Stimulated activated naive CD8-positive, alpha-beta T cell treated with anti-CD3 and anti-CD28 coated beads, Interleukin-15, amount 100 ng/mL, for 72 hours (primary cell): ENCODE measurements at places on chromosomes 5 and 9.

- DNase-seq, result peak; percentile 30
These were observed 5.6 kb upstream of the PURA start for GRCh38 chr5:140108093-140109017.

DNA sequence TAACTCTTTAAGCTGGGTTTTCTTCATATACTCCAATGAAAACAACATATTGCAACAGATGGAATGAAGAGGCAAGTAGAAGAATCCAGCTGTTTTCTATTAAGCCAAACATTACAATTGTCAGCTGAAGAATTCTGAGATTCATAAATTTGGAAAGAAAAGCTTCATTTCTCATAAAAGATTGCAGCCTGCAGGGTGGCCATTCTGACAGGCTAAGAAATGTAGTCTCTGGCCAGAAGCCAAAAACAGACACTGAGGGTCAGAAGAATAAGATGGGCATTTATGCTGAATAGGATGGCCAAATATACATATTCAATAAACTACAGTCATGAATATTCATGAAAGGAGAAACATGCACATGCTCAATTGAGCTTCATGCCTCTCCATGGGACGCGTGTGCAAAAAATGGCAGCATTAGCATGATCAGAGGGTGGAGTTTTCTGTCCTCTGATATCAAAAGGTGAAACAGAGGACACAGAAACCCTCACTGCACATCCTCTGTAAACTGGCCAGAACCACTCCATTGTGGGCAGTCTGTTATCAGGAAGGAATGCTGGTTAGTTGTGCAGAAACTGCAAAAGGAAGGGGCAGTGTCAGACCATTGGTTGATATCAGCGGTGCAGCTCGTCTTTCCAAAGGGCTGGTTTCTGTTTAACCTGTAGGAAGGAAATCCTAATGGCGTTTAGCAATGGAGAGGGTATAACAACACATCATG is 50.2 kb downstream of the FXN start:
- DNase-seq, result no peak

DNA sequence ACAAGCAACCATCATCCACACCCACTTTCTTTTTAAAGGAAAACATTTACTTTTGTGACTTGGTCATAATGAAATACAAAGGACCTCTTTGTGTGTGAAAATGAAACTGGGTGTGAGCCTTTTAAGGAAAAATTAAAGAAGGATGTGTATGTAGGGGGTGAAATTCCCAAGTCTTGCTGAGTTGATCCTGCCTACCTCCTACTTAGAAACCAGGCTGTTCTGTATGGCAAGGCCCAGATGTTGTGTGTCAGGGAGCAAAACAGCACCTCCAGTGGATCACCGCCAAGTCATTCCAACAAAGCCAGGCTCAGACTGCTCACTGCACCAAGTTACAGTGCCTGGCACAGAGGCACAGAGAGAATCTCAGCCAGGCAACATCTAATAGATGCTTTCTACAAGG is 198.5 kb upstream of the FBN2 start:
- DNase-seq, result no peak

GRCh38 chr9:95276395-95276954 is 41.0 kb downstream of the FANCC start:
- no peak for DNase-seq

DNA sequence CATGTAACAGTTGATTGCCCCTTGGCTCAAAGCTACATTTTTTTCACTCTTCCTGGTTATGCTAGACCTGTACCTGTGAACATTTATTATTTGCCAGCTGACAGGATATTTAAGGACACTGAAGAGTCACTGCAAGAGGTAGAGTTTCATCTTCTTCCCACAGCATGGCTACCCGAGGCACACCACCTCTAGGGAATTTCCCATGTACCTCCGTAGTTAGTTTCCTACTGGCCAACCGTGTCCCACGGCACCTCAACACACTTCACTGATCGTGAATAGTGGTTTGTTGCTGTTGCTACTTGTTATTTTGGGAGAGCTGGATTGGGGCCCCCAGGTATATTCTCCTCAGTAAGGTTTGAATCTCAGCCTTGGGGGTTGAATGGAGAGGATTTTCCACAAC is 648.6 kb downstream of the SEMA5A start:
- no peak for DNase-seq

- DNase-seq, result no peak
These were observed 222.1 kb downstream of the HSPA4 start for GRCh38 chr5:133273661-133274596.

DNA sequence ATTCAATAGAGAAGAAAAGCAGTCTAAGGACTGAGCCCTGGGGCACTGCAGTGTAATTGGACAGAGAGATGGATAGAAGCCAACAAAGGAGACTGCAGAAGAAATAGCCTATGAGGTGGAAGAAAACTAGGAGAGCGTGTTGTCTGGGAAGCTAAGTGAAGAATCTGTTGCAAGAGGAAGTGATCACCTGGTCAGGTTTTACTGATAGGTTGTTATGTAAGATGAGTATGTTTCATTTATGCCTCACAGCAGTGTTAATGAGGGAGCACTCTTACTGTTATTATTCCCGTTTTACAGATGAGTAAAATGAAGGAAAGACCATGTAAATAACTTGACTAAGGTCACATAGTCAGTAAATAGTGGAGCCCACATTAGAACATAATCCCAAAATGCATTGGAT is 80.0 kb upstream of the GRHPR start:
- no peak for DNase-seq

- peak; percentile 74 for DNase-seq
These were observed 45.9 kb downstream of the PRRT1B start for GRCh38 chr9:131590907-131591844.
